ENCODE measurements at places on chromosomes 11 and 22.

DNA sequence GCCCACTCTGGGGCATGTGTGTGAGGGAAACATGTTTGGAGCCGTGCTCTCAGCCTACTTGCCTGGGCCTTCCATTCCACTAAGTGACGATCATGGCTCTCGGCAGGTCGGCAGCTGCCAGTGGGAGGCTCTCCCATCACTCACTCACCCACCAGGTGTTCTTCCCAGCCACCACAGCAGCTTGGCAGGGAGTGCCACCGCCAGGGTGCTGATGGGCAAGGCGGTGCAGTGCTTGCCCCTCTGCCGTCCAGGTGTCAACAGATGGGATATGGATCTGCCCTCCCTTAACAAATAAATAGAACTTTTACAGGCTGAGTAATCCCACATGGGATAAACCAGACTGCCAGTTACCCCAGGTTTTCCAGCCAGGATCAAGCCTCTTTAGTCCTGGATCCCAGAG lies 205.5 kb upstream of the TMEM45B start:
- H3K4me1 ChIP-seq, result no peaks in the 10 kb centered on the region
- no peak overlapping the region for H3K4me3 ChIP-seq
- H3K36me3 ChIP-seq, result no peaks in the 10 kb centered on the region
- H3K27ac ChIP-seq, result no peak overlapping the region
- no peak for DNase-seq

GRCh38 chr11:62984451-62984991 lies at the start of gene SLC22A6:
TSS of gene SLC22A6 (minus strand) at chr11:62984967. CDS start at chr11:62984690, 277 bp downstream.
- H3K27me3 ChIP-seq, result peaks cover 25% of the 10 kb centered on the region
- H3K4me3 ChIP-seq, result no peak within 1 kb of the TSS
- no peaks in the 10 kb centered on the region for H3K4me1 ChIP-seq
- H3K36me3 ChIP-seq, result no peaks in the 10 kb centered on the region
- H3K27ac ChIP-seq, result no peak within 1 kb of the TSS
- no peak for DNase-seq

GRCh38 chr11:14451825-14452224 lies 47.8 kb downstream of the COPB1 start:
- H3K4me3 ChIP-seq, result no peak overlapping the region
- peaks cover 29% of the 10 kb centered on the region for H3K36me3 ChIP-seq
- no peak overlapping the region for H3K27ac ChIP-seq
- DNase-seq, result no peak

DNA sequence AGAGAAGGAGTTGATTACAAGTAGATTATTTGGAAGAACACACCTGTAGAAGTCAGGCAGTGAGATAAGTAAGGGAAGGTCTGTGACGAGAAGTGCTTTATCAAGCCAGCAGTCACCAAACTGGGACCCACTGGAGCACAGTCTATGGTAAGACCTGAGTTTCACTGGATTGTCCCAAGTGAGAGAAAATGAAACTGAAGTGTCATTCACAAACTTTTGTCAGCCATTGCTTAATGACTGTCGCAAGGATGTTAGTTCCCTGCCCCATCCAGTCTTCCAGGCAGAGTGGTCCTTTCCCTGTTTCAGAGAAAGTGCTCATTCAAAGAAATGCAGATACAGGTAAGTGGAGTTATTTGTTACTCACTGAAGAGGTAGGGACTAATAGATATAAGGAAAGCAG lies 728.0 kb upstream of the TENM4 start:
- no peak overlapping the region for H3K4me3 ChIP-seq
- H3K4me1 ChIP-seq, result no peaks in the 10 kb centered on the region
- DNase-seq, result no peak
- no peaks in the 10 kb centered on the region for H3K36me3 ChIP-seq
- H3K27ac ChIP-seq, result no peak overlapping the region

DNA sequence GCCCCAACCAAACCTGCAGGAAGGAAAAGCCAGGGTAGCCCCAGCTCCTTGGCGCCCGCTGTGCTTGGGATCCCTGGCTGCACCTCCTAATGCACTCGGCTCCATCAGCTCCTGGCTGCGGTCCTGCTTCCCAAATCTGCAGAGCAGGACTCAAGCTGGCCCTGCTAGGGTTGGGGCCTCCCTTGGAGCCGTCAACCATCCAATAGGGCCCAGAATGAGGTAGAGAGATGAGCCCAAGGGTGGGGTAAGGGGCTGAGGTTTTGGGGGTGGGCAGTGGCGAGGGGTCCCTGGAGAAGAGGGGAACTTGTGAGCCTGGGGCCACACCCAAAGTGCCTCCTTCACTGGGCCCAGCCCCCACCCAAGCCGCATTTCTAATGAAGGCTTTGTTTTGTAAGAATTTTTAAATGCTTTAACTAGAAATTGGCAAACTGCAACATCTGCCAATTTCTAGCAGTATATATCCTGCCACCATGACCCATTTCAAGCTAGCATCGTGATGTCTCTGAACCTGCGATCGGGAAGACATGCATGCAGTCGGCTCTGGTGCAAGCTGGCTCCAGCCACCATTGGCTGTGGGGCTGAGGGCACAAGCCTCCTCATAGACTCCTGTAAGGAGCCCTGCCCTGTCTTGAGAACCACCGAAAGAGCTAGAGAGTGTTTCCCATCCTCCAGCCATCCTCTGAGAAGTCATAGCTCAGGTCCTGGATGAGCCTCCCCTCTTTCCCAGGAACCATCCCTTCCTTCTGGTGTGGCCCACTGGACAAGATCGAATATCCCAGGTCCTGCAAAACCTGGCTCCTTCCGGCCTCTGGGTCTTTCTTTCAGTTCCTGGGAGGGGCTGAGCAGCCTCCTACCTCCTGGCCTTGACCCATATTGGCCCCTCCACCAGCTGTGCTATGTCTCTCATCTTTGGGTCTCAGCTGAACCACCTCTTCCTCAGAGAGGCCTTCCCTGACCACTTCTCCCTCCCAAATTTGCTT lies 15.5 kb downstream of the C1QTNF6 start:
- H3K4me1 ChIP-seq, result 0 out of 2 replicates have a peak, but pooled peaks cover 4% of the 10 kb centered on the region
- H3K27me3 ChIP-seq, result peaks cover 13% of the 10 kb centered on the region
- no peaks in the 10 kb centered on the region for H3K36me3 ChIP-seq

- no peaks in the 10 kb centered on the region for H3K36me3 ChIP-seq
- no peaks in the 10 kb centered on the region for H3K4me1 ChIP-seq
- no peaks in the 10 kb centered on the region for H3K27me3 ChIP-seq
- DNase-seq, result no peak
Measured at GRCh38 chr11:86977441-86978050, 22.4 kb upstream of the FZD4 start.

DNA sequence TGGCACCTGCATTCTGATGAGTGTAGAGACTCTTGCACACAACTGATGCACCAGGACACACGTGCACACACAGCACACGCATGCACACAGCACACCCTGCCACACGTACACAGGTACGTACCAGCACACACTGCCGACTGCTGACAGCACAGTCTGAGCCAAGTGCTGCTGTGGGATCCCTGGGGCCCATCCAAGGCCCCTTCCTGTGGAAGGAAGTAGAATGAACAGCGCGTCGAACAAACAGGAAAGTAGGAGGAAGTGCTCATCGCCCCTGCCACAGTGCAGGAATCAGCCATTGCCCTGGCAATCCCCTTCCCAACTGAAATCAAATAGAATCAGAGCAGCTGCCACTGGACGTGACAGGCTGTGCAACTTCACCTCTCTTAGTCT lies 57.9 kb downstream of the CD82 start:
- peaks cover 4% of the 10 kb centered on the region for H3K27me3 ChIP-seq
- DNase-seq, result peak; percentile 20
- H3K4me1 ChIP-seq, result peaks cover 7% of the 10 kb centered on the region
- no peak overlapping the region for H3K27ac ChIP-seq
- H3K36me3 ChIP-seq, result no peaks in the 10 kb centered on the region
